ENCODE measurements at places on chromosomes 2 and 18. TPM values are rescaled to one million over a fixed set of nuclear protein-coding genes. Genes with fewer than 3 reads are reported as not detected.

KRTCAP3 gene
- 0.26 TPM for total RNA-seq

GLI2 gene
- 4.0 TPM for total RNA-seq

OTOS gene
- total RNA-seq = not detected

METTL5 gene
- 43.4 TPM for total RNA-seq

MARCO gene
- not detected for total RNA-seq

CYS1 gene
- total RNA-seq = 5.0 TPM

PAX3 gene
- total RNA-seq = not detected

RPRM gene
- total RNA-seq = 0.16 TPM

CELF4 gene
- total RNA-seq = not detected

CFAP65 gene
- total RNA-seq = under 0.01 TPM

RIT2 gene
- not detected for total RNA-seq

RGPD4 gene
- total RNA-seq = not detected

All from bronchial smooth muscle cell (primary cell).